ENCODE measurements at places on chromosomes 3 and 15.

DNA sequence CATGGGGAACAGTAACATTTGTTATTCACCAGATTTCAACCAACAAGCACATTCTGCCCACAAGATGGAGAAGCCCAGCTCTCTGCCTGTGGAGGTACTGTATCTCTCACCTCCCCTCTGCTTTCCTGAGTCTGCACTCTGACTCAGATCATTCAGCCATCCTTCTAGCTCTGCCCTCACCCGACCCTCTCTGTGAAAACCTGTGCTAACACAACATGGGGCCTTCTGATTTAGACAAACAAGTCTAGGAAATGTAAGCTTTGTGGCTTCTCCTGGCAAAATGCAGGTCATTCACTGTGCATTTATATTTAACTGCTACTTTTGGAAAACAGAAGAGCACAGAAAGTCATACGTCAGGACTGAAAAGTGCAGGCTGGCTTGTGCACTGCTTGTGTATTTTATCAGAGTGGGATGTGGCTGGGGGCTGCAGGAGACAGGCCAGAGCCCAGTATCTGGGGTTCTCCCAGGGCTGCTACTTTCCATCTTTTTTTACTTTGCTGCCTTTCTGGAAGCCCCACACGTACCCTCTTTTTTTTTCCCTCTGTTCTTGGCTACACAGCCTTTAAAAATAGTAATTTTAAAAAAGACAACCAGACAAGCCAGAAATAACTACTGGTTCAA is 50.8 kb downstream of the SUSD5 start:
- DNase-seq = no peak

DNA sequence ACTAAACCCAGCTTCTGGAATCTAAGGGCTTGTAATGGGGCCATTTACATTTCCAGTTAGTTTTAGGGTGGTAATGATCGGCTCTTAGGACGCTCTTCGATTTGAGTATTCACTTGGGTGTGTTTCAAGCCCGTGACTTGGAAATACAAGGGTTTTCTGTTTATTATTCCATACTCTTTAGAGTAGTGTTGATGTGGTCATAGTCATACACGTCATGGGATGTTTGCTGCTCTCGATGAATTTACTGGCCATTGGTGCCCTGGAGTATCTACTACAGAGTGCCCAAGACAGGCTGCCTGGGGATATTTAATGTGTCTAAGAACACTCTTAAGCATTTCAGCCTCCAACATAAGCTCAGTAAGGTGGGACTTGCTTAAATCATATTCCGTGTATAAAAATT is 64.1 kb downstream of the PTPRG start:
- no peak for DNase-seq

DNA sequence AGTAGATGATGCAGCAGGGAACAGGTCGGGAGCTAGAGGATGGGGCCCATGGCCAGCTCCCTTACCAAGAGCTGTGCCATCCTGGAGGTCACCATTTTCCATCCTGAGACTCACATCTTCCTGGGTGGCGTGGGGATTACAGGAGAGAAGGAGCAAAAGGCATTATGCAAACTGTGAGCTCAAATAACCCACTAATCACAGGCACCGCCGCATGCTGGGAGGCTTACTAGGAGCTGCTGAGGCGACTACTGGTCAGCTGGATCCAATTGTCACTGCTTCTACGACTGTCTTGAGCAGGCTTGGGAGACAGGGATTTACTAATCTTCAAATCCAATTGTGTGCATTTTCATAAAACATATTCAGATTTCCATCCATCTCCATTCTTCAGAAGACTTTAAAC is 12.5 kb upstream of the KBTBD12 start:
- no peak for DNase-seq

GRCh38 chr15:95832668-95833067 is 497.8 kb upstream of the NR2F2 start:
- DNase-seq = no peak

DNA sequence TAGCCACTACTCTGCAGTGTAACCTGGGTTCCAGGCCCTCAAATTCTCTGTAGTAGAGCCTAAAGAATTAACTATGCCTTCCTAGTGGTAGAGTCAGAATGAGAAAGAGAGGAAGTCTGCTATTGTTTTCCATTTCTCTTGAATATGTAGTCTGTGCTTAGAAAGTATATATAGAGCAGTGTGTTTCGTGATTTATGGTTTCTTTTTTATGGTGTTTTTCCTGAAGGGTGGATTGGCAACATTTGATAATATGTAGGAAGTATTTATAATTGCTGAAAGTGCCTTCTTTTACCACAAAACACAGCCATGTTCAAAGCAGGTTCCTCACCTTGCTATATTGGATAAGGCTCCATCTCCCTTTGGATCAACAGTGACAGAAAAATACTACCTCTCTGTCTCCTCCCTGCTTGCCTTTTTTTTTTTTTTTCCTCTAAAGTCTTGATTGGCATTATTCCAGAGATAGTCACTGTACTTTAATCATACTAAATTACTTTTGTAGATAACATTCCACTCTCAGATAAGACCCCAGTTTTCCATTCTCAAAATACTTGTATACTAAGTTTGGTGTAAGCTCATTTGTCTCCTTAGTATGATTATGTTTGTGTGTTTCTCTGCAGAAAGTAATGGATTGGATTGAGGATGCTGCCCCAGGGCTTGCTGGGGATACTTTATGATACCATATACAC is 47.8 kb downstream of the IQGAP1 start:
- DNase-seq = no peak

All from germinal center (tissue), 1 donor.